ENCODE measurements at places on chromosomes 2 and 18.

DNA sequence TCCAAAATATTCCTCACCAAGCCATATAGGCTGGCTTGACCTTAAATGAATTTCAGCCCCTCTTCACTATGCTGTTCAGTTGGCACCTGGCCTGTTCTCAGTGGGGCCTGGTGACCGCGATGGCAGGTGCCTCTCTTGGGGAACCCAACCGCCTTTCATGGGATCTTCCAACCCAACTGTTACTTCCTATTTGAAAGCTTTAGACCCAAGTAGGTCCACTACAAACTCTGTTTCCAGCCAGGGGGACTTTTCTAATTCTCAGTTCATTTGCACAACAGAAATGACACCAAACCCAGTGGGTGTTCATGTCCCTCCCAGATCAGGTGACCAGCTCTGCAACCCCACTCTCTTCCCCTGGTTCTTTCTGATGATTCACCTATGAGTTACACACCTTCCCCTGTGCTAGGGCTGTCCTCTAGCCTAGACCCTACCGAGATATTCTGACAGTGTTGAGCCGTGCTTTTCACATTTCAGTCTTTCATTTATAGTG is 35.6 kb upstream of the NDUFV2 start:
- no peaks in the 10 kb centered on the region for H3K36me3 ChIP-seq
- H3K27ac ChIP-seq: no peak overlapping the region
- H3K27me3 ChIP-seq: no peaks in the 10 kb centered on the region
- no peak for DNase-seq
- peaks cover 3% of the 10 kb centered on the region for H3K4me1 ChIP-seq
- no peak overlapping the region for H3K4me3 ChIP-seq

GRCh38 chr2:54609647-54610046 is 113.8 kb upstream of the EML6 start:
- no peak overlapping the region for H3K27ac ChIP-seq
- H3K27me3 ChIP-seq: no peaks in the 10 kb centered on the region
- H3K36me3 ChIP-seq: peaks cover 18% of the 10 kb centered on the region
- peaks cover 7% of the 10 kb centered on the region for H3K4me1 ChIP-seq
- no peak overlapping the region for H3K4me3 ChIP-seq
- DNase-seq: no peak

DNA sequence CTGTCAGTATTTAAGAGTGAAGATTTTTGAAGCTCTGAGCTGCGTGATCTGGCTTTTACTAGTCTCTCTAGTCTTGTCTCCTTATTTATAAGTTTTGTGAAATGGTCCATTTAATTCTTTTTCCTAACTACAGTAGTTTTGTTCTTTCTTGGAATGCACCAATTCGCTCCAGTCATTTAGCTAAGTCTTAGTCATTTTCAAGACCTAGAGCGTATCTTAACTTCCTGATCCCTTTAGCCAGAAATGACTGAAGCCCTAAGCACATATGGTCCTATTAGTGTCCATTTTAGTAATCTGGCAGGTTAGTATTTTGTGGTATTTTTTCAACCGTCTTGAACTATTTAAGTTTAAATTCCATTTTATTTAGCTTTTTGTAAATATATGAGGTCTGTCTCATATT is 3.6 kb downstream of the BIRC6 start:
- no peak overlapping the region for H3K27ac ChIP-seq
- no peak overlapping the region for H3K4me3 ChIP-seq
- H3K27me3 ChIP-seq: no peaks in the 10 kb centered on the region
- peaks cover 17% of the 10 kb centered on the region for H3K4me1 ChIP-seq

DNA sequence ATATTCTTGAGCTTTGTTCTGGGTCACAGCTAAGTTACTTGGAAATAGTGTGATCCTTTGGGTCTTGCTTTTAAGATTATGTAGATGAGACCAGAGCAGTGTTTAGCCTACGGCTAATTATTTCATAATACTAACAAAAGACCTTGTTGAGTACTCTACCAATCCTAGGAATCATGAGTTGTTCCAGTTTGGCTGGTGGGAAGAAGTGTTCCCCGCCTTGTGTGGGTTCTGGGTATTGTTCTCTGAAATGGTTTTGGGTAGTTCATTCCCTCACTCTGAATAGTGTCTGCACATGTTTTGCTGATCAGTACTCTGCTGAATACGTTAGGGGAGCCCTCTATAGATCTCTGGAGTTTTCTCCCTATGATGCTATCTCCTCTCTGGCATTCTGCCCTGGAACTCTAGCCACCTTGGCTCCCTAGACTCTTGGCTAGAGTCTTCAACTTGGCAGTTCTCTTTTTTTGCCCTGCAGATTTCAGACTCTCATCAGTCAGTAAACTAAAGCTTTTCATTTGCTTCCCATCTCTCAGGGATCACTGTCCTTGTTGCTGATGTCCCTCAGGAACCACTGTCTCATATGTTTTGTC is 48.4 kb downstream of the NEMP2 start:
- no peaks in the 10 kb centered on the region for H3K27me3 ChIP-seq
- no peak overlapping the region for H3K27ac ChIP-seq
- H3K36me3 ChIP-seq: peaks cover 18% of the 10 kb centered on the region
- no peak for DNase-seq
- no peaks in the 10 kb centered on the region for H3K4me1 ChIP-seq

DNA sequence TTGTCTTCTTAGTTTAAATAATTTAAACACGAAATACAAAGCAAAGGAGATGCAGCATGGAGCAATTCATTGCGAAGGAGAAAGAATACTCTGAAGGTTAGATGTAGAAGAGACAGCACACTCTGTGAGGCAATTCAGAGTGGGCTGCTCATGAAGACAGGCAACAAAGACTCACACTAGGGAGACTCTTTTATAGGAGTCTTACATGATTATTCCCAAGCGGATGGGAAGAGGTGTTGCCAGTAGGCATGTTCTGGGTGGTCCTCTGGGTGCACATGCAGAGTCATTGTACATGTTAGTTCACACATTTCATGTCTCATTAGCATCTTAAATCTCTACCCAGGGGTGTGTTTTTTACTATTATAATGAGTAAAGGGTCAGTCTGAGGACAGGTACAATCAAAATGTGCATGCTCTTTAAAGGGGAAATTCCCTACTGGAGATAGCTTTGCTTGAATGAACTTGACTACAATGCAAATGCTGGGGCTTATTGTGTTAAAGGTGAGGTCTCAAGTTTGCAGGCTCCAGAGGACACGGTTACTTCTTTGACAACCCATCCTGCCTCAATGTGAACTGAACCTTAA is 275.5 kb downstream of the CDH19 start:
- no peak overlapping the region for H3K4me3 ChIP-seq
- H3K36me3 ChIP-seq: no peaks in the 10 kb centered on the region
- no peak for DNase-seq
- H3K27ac ChIP-seq: no peak overlapping the region
- H3K4me1 ChIP-seq: no peaks in the 10 kb centered on the region

- H3K4me1 ChIP-seq: no peaks in the 10 kb centered on the region
- no peak overlapping the region for H3K4me3 ChIP-seq
- H3K36me3 ChIP-seq: no peaks in the 10 kb centered on the region
- DNase-seq: no peak
- no peak overlapping the region for H3K27ac ChIP-seq
- no peaks in the 10 kb centered on the region for H3K27me3 ChIP-seq
These were observed 224.4 kb upstream of the COPS8 start for GRCh38 chr2:236861196-236861875.

DNA sequence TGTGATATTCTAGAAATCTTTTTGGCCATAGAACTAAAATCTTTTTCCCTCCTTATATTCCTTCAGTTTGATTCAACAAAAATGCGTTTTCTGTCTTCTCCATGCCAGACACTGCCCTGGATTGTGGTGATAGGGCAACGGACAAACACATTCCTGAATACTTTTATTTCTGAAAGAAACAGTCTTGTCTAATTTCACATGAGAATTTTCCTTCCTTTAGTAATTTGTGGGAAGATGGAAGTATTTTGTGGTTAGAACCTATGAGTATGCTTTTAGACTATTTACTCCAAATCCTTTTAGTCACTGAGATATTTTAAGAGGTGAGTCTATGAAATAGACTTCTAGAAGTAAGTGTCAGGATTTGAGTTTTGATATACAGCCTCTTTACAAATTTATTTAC is 49.6 kb downstream of the COL5A2 start:
- no peaks in the 10 kb centered on the region for H3K27me3 ChIP-seq
- DNase-seq: no peak
- no peaks in the 10 kb centered on the region for H3K4me1 ChIP-seq
- no peaks in the 10 kb centered on the region for H3K36me3 ChIP-seq
- H3K27ac ChIP-seq: no peak overlapping the region

- no peaks in the 10 kb centered on the region for H3K27me3 ChIP-seq
- no peak overlapping the region for H3K27ac ChIP-seq
- DNase-seq: no peak
These were observed 853.9 kb downstream of the DCC start for GRCh38 chr18:53193870-53194269.

- H3K4me1 ChIP-seq: peaks cover 35% of the 10 kb centered on the region
- H3K27me3 ChIP-seq: no peaks in the 10 kb centered on the region
- H3K27ac ChIP-seq: no peak overlapping the region
- peaks cover 5% of the 10 kb centered on the region for H3K36me3 ChIP-seq
- H3K4me3 ChIP-seq: no peak overlapping the region
These were observed 30.1 kb upstream of the MCFD2 start for GRCh38 chr2:46945671-46946070.

DNA sequence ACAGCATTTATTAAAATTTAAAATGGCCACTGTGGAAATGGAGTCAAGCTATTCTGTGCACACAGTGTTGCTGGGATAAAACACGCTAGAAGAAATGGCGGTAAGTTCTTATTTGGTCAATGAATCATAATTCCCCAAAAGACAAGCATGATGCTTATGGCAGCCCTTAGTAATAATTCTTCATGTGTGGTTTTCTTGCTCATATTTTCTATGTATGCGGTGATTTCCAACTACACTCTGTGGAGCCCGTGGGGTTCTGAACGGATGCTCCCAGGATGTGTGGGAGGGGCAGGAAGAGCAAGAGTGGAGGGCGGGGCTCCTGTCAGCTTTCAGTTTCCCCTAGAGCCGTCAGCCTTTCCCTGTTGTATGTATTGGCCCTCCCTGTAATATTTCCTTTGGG is 91.7 kb upstream of the RMDN2 start:
- no peaks in the 10 kb centered on the region for H3K36me3 ChIP-seq
- no peak for DNase-seq
- no peaks in the 10 kb centered on the region for H3K27me3 ChIP-seq
- H3K4me1 ChIP-seq: no peaks in the 10 kb centered on the region
- no peak overlapping the region for H3K4me3 ChIP-seq

GRCh38 chr18:3525870-3526420 is 76.0 kb downstream of the TGIF1 start:
- H3K27me3 ChIP-seq: no peaks in the 10 kb centered on the region
- DNase-seq: peak; percentile 23
- no peaks in the 10 kb centered on the region for H3K4me1 ChIP-seq
- peak overlapping the region; percentile 8 for H3K4me3 ChIP-seq

DNA sequence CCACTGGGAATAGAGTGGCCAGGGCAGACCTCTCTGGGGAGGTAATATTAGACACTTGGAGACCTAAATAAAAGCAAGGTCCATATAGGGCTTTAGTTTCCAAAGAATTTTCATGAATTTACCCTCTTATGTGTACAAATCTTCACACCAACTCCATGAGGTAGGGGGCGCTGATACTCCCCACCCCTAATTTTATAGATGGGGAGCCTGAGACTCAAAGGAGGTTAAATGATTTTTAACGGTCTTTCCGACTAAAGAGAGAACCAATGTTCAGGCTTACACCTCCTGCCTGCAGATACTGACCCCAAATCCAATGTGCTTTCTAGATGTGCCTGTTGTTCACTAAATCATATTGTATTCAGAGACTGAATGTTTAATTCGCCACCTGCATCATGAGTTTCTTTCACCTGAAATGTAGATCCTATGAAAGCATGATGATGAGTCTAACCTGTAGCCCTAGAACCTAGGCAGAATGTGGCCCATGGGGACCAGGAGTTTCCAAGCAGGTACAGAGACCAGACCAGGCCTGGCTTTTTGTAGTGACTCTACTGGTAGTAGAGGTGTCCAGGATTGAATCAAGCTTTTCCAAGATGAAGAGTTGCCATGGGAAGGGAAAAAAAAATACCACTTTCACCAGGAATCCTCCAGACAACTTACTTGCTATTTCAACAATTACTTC is 16.8 kb upstream of the PAX3 start:
- DNase-seq: no peak
- H3K4me3 ChIP-seq: no peak overlapping the region
- H3K36me3 ChIP-seq: no peaks in the 10 kb centered on the region
- no peak overlapping the region for H3K27ac ChIP-seq

DNA sequence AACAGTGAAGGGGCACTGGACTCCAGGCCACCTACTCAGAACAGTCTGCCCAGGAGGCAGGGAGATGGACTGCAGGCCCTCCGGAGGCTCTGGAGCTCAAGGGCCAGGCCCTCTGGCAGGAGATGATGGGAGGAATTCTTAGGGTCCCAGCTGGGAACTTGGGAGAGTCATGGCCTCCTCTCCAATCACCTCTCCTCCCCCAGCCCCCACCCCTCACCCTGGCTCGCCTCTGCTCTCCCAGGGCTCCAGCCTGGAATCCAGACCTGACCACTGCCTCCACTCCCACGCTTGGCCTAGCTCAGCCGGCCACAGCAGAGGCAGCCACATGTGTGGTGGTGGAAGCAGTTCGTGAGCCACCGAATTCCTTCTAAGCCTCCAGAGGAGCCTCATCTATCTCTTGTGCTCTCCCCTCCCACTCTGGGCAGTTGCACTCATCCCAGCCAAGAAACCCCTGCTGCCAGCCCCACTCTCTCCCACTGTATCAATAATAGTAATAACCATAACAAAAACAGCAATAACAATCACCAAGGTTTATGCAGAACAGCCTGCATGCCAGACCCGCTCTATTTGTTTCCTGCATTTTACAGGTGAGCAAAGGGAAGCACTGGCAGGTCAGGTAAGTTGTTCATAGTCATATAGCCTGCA is 67.4 kb downstream of the TNS1 start:
- no peaks in the 10 kb centered on the region for H3K36me3 ChIP-seq
- no peak overlapping the region for H3K4me3 ChIP-seq
- peaks cover 3% of the 10 kb centered on the region for H3K27me3 ChIP-seq
- no peaks in the 10 kb centered on the region for H3K4me1 ChIP-seq
- no peak for DNase-seq

GRCh38 chr2:239400596-239401066 is at the start of gene HDAC4:
Gene HDAC4, minus strand, starts transcription at chr2:239401020. Its CDS starts 48,321 bp downstream, at chr2:239352699.
- H3K36me3 ChIP-seq: no peaks in the 10 kb centered on the region
- H3K27me3 ChIP-seq: no peaks in the 10 kb centered on the region
- peak within 1 kb of the TSS; percentile 70 for H3K4me3 ChIP-seq
- DNase-seq: no peak

- H3K4me3 ChIP-seq: no peak overlapping the region
- no peak overlapping the region for H3K27ac ChIP-seq
These were observed 95.1 kb downstream of the AFF3 start for GRCh38 chr2:100046961-100047947.

DNA sequence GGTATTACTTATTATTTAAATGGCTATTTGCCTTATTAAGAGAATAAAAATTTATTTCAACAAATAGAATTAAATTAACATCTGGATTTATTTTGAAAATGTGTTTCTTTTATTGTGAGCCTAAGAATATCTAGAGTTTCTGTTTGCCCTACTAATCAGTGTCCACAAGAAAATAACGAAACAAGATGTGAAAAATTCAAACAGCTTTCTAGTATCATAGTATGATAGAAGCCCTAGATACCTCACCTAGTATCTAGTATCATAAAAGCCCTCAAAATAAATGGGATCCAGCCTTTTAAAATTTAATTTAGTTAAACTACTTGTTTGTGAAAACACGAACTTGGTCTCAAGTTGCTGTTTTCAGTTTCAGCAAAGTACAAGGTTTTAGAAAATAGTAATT is 13.7 kb upstream of the SLC40A1 start:
- H3K4me3 ChIP-seq: no peak overlapping the region
- H3K4me1 ChIP-seq: peaks cover 16% of the 10 kb centered on the region
- H3K27ac ChIP-seq: no peak overlapping the region
- H3K27me3 ChIP-seq: no peaks in the 10 kb centered on the region
- H3K36me3 ChIP-seq: no peaks in the 10 kb centered on the region
